Left renal cortex interstitium (tissue), 4 donors: ENCODE measurements at places on chromosomes 13 and 19.

GRCh38 chr13:62087124-62087523 lies 671.5 kb upstream of the PCDH20 start:
- no peak for DNase-seq

GRCh38 chr19:16899566-16900075 lies 10.8 kb downstream of the F2RL3 start:
- no peak for DNase-seq

DNA sequence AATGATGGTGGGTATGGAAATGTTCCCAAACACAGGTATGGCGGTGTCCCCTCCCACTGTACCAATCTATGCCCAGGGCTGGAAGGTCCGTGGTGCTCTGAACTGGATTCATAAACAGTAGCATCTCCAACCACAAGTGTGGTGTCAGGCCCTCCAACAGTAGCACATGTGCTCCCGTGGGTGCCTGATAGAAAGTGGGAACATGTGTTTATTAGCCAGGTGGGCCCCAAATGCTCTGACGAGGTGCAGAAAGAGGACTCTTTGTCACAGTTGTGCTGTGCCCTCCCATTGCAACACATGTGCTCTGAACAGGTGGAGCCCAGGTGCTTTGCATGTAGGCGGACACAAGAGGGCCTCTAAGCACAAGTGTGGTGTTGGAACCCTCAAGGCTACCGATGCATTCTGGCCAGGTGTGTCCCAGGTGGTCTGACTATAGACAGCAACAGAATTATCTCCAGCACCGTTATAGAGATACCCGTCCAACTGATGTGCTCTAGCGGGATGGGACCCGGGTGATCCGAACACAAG lies 75.4 kb upstream of the ZNF30 start:
- no peak for DNase-seq

GRCh38 chr13:32125751-32126150 lies 94.2 kb downstream of the FRY start:
- DNase-seq, result no peak

GRCh38 chr13:43910856-43911255 lies 31.2 kb downstream of the LACC1 start:
- no peak for DNase-seq

DNA sequence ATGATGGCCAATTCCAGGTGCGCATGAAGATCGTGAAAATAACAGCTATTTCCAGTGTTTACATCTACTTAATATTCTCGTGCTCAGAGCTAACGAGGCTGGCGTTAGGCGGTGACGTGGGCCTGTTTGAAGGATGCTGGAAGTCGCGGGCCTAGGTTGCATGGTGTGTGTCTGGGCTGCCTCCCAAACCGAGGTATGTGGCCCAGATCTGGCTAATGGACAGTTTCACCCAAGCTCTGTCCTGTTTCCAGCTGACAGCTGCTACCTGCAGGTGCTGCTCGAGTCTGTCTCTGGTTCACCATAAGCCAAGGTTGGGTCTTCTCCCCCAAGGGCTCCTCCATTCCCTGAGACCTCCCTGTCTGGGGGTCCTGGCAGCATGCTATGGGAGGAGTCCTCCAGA lies 40.5 kb upstream of the KCTD15 start:
- DNase-seq, result no peak

DNA sequence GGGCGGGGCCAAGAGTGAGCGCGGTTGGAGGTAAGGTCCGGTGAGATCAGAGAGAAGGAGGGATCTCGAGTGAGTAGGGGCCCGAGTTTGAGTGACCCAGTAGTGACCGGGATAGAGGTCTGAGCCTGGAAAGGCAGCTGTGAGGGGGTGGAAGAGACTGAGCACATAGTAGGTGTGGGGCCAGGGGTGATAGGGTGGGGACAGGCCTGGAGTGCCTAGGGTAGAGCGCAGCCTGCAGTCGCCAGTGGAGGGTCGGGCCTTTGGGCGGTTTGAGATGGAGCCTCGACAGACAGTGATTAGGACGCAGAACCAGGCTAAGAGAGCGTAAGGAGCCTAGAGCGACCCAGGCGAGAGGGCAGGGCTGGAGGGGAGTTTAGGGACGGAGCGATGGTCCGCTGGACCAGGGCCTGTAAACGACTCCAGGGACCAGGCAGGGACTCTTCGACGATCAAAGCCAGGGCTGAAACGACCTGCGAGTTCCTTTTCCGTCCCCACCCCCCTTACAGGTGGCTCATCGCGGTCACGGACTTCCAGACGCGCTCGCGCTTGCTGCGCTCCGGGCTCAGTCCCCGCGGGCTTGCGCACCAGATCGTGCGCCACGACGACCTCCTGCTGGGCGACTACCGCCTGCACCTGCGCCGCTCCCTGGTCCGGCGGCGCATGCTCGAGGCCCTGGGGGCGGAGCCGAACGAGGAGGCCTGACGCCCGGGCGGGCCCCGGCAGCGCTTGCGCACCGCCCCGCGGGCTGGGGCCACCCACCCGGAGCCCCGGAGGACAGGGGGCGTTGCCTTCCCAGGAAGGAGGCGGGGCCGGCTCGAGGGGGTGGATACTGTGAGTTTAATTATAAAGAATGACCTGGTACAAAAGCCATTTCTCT lies 9.4 kb downstream of the C19orf81 start:
- DNase-seq, result peak; percentile 79

DNA sequence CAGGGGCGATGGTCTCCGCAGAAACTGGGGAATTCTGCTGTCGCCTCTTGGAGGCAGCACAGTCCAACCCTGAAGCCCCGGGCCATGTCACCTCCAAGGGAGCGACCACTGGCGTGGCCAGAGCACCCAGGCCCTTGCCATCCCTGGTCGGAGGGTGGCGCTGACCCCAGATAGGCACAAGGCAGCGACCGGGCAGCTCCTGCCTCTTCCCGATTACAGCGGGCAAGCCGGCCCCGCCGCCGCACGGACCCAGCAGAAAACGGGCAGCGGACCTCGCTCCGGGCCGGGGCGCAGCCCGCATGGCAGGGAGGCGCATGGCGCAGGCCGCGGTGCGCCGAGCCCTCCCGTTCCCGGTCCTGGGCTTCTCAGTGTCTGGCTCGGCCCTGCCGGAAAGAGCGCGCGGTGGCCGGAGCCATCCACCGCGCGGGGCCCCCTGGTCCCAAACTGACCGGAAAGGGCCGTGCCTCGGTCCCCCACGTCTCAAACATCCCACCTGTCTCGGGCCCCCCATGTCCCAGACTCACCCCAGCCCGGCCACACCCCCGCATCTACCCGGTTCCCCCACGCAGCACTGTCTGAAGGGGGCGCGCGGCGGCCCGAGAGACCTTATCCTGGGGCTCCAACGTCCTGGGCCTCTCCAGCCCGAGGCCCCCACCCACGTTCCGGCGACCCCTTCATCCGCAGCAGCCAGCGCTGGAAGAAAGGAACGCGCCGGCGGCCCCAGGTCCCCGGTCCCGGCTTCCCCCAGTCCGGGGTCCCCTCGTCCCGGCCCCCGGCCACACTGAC lies 727 bp downstream of the CERS1 start:
- DNase-seq, result no peak

DNA sequence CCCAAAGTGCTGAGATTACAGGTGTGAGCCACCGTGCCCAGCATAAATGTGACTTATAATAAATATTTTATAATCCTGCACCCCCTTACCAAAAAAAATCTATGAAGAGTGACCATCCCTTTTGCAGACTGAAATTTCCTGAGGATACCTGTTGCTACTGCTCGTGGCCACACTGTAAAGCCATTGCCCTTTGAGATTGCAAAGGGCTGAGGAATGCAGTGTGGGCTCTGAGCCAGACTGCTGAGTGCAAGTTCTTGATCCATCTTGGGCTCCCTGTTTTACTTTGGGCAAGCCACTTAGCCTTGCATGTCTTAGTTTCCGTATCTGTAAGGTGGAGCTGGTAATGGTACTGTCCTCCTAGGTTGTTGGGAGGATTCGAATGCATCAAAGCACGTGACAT lies 23.4 kb downstream of the SIPA1L3 start:
- no peak for DNase-seq
